NCI-H1092 treated with DMSO at 0.1 percent for 48 hours (cell line): ENCODE measurements at places on chromosomes 16 and 17.

GRCh38 chr16:51163366-51163765, 12.3 kb upstream of the SALL1 start:
- no peak for DNase-seq

DNA sequence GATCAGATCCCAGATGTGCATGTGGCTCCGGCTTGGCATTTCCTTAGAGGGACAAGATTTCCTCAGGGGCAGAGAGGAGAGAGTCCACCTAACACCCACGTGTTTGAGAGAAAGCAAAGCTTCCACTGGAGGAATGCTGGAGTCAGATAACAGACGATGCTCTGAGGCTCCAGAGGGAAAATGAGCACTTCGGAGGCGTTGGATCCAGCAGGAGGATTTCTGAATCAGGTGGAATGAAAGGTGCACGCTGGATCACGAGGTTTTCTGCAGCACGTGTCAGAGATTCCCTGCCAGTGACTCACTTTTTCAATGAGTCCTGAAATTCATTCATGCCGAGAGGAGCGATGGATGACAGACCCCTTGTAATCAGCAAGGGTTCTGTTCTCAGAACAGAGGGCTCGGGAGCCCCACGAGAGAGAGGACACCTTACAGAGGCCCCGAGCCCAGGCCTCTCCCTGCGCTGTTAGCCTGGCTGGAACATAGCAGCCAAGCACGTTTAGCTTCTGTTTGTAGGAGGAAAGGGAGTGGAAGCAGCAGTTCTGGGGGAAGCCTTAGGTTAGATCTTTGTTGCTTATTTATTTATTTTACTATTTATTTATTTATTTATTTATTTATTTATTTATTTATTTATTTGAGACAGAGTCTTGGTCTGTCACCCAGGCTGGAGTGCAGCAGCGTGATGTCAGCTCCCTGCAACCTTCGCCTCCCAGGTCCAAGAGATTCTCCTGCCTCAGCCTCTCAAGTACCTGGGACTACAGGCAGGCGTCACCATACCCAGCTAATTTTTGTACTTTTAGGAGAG, 49.3 kb upstream of the JPH3 start:
- DNase-seq: no peak

DNA sequence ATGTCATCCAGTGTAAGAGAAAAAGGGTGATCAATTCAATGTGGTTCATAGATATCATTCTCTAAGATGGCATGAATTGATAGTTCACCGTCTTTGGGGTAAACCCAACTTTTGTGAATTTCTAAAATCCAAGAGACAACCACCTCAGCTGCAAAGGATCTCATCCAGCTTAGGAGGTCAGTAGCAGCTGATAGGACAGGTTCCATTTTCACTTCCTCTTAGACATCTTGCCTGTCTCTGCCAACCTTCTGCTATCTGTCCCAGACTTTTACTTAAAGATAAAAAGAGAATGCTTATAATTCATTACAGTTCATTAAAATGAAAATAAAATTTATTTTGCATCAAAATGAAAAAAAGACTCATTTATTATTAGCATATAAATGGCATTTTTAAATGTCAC, 468.2 kb downstream of the XYLT1 start:
- DNase-seq: no peak

DNA sequence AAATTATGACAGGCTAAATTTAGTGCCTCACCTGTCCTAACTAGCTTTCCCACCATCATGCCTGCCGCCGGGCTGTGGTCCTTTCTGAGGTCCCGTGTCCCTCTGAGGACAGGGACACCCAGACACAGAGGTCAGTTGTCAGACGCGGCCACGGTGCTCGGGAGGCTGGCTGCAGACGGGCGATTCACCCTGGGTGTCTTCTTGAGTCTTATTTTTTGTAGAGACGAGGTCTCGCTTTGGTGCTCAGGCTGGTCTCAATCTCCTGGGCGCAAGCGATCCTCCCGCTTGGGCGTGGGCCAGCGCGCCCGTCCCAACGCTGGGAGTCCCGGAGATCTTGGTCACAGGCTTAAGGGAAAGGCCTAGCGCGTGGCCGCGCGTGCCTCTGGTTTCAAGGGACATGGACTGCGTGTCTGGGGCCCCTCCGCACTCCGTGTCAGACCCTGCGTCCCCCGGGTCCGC, 797 bp upstream of the RAB11FIP3 start:
- DNase-seq: no peak

GRCh38 chr16:46638947-46639925, 18.1 kb upstream of the SHCBP1 start:
- no peak for DNase-seq

- DNase-seq: no peak
These were observed 651.8 kb upstream of the GOT2 start for GRCh38 chr16:59385959-59386358.

GRCh38 chr16:48332978-48333377, 52.2 kb downstream of the SIAH1 start:
- DNase-seq: no peak

GRCh38 chr17:81429821-81430551, 34.7 kb downstream of the BAHCC1 start:
- DNase-seq: peak; percentile 69

DNA sequence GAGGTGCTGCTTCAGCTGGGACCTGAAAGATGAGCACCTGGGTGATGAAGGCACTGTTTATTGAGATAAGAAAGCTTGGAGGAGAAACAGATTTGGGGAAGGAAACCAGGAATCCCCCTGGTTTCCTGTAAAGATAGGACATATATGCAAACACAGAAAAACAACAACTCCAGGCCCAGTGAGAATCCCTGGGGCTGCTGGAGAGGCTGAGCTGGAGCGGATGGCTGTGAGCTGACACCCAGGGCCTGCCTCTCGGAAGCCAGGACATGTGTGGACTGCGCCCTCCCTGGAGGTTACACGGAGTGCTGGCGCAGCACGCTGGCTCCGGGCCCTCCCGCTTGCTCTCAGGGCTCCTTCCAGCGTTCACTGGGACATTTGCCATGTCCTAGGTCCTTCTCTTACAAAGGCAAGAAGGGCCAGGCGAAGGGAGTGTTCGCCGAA, 57.5 kb downstream of the CYB5B start:
- peak; percentile 90 for DNase-seq

DNA sequence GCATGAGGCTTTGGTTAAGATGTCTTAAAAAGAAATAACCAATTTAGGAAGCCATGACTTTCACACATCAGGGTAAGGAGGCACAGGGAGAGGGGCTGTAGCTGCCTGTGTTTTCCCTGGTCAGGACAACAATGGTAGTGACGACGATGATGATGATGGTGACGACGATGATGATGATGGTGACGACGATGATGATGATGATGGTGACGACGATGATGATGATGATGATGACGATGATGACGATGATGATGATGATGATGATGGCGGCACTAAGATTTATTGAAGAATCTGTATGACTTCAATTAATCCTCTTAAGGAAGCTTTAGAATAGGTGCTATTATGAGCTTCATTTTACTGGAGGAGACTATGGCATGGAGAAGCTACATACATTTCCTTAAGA, 284.1 kb upstream of the TNRC6C start:
- DNase-seq: no peak

DNA sequence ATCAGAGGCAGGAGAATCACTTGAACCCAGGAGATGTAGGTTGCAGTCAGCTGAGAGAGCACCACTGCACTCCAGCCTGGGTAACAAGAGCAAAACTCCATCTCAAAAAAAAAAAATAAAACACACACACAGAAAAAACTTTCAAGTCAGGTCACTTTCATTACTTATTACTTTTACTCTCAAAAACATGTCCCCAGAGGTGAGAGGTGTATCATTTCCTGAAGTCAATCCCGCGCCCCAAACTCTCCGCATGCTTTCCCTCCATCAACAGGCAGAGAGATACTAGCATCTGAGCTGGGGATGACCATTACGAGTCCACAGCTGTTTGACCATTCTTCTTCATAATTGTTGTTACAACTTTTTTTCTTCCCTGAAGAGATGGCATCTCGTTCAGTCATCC, 48.7 kb downstream of the YWHAE start:
- no peak for DNase-seq

- DNase-seq: peak; percentile 66
These were observed 899 bp downstream of the ACE start for GRCh38 chr17:63477480-63478440.

DNA sequence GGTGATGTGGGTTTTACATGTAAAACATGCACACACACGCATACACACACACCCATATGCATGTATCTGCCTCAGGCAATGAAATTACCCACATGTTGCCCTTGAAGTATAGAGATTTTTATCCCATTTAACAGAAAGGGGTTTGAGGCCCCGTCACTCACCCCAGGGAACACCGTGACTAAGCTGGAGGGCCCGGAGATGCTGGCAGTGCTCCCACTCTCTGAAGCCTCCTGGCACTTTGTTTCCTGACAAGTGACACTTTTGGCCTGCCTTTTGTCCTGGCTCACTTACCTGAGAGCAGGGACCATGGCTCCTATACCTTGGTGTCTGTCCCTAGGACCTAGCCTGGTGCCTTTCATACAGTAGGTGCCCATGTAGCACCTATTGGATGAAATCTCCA, 50.0 kb upstream of the TNRC6C start:
- no peak for DNase-seq

GRCh38 chr17:38421871-38422827, 6.1 kb upstream of the ARHGAP23 start:
- peak; percentile 11 for DNase-seq

GRCh38 chr17:51739245-51739886, 419.1 kb downstream of the CA10 start:
- peak; percentile 91 for DNase-seq

- DNase-seq: no peak
These were observed 74.9 kb downstream of the VAT1L start for GRCh38 chr16:77863250-77863649.

GRCh38 chr17:48278760-48279491, 151.1 kb downstream of the SKAP1 start:
- DNase-seq: no peak

GRCh38 chr17:44223541-44224071, 4.1 kb upstream of the UBTF start:
- DNase-seq: no peak

GRCh38 chr16:89172528-89173173, 1.1 kb downstream of the CDH15 start:
- DNase-seq: no peak

DNA sequence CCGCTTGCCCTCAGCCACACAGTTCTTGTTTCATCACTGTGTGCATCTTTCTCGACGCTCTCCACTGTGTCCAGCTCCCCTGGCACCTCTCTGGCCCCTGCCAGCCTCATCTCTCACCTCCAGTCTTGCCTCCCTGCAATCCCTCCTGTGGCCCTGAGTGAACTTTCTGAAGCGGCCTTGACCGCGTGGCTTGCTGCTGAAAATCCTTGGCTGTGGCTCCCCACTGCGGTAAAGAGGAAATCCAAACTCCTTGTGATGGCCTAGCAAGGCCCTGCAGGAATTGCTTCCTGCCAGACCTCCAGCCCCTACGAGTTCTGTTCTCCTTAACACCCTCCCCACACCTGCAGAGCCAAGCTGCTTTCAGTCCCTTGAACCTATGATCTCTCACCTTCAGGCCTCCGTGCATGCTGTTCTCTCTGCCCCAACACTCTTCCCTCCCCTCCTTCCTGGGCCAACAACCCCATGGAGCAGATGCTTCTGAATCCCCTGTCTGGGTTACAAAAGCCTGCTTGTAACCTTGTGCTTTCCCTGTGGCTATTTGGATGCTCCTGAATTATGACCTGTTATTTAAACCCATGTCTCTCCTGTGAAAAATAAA, 33.6 kb upstream of the BRD7 start:
- DNase-seq: no peak

DNA sequence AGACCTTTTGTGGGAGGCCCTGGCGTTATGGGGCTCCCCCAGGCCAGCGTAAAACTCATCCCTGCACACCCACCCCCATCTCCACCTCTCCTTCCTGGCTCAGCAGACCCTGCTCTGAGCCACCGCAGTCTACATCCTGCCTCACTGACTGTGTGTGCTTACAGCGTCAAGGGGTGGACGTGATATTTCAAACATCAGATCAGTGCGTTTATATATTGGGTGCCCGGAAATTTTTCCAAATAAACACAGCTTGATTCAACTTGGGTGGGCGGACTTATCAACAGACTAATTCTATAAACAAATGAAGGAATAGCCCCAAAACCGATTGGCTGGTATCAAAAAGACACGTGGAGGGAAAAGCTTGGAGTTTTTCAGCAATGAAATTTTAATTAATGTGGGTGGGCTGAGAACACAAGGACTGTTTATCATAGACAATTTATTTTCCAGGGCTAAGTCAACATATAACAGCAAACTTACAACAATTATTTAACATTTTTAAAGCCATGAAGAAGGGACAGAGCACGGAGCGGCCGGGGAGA, at the start of gene FOXL1:
TSS of gene FOXL1 (plus strand) at position 489 of the 539 bp plus-strand sequence. CDS start 175 bp downstream, outside the sequence.
- DNase-seq: no peak

GRCh38 chr16:65323655-65324237, 201.9 kb upstream of the CDH11 start:
- no peak for DNase-seq

DNA sequence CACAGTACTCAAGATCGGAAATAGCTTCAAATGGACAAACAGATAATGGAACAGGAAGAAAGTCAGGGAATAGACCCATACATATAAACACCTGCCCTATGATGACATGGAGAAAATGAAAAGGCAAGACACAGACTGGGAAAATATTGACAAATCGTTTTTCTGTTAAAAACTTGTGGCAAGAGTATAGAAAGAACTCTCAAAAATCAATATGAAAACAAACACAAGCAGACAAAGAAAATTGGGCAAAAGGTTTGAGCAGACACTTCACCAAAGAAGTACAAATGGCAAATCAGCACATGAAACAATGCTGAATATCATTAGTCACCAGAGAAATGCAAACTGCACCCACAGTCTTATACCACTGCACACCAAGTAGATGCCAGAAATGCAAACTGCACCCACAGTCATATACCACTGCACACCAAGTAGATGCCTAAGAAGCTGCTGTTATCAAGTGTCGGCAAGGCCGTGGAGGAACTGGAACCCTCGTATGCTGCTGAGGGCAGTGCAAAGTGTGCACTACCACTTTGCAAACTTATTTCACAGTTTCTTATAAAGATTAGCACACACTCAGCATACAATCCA, 123.5 kb upstream of the CHMP6 start:
- no peak for DNase-seq

- no peak for DNase-seq
These were observed 46.9 kb upstream of the NKD1 start for GRCh38 chr16:50501251-50501650.

GRCh38 chr17:43595466-43595865, 49.3 kb upstream of the ETV4 start:
- no peak for DNase-seq

GRCh38 chr17:57292091-57292490, 35.8 kb downstream of the MSI2 start:
- no peak for DNase-seq

DNA sequence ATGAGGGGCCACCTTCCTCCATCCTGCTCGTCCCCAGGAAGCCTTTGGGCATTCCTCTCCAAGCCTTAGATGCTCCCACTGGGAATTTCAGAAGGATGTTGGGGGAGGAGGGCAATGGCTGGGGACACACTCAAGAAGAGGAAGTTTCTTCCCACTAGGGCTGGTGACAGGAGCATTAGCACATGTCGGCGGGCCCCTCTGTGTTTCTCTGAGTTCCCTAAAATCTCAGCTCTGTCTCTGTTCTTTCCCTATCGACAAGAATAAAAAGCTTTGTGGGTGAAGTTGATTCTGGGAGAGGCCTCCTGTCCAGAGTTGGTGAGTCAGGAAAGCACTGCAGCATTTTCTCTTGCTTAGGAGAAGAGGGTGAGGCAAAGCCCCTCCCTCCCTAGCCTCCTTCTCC, 19.7 kb upstream of the C17orf107 start:
- DNase-seq: no peak
